PC-3 (cell line): ENCODE measurements at places on chromosomes 2 and 18.

- H3K4me1 ChIP-seq: peaks cover 16% of the 10 kb centered on the region; the same call in 1 of the 2 replicates
- no peak overlapping the region for H3K4me3 ChIP-seq
- no peak for DNase-seq
Observed at GRCh38 chr2:236565879-236566402, 3.7 kb upstream of the ACKR3 start.

GRCh38 chr18:47118981-47119380 is 31.3 kb downstream of the HDHD2 start:
- H3K36me3 ChIP-seq: no peaks in the 10 kb centered on the region
- H3K27ac ChIP-seq: no peak overlapping the region
- H3K4me1 ChIP-seq: no peaks in the 10 kb centered on the region
- H3K27me3 ChIP-seq: no peaks in the 10 kb centered on the region
- no peak for DNase-seq
- no peak overlapping the region for H3K4me3 ChIP-seq

- no peaks in the 10 kb centered on the region for H3K36me3 ChIP-seq
- H3K27ac ChIP-seq: no peak overlapping the region
- H3K27me3 ChIP-seq: no peaks in the 10 kb centered on the region
- H3K4me1 ChIP-seq: peaks cover 22% of the 10 kb centered on the region
- H3K4me3 ChIP-seq: no peak overlapping the region
Observed at GRCh38 chr2:205678541-205679142, 3.7 kb upstream of the NRP2 start.

DNA sequence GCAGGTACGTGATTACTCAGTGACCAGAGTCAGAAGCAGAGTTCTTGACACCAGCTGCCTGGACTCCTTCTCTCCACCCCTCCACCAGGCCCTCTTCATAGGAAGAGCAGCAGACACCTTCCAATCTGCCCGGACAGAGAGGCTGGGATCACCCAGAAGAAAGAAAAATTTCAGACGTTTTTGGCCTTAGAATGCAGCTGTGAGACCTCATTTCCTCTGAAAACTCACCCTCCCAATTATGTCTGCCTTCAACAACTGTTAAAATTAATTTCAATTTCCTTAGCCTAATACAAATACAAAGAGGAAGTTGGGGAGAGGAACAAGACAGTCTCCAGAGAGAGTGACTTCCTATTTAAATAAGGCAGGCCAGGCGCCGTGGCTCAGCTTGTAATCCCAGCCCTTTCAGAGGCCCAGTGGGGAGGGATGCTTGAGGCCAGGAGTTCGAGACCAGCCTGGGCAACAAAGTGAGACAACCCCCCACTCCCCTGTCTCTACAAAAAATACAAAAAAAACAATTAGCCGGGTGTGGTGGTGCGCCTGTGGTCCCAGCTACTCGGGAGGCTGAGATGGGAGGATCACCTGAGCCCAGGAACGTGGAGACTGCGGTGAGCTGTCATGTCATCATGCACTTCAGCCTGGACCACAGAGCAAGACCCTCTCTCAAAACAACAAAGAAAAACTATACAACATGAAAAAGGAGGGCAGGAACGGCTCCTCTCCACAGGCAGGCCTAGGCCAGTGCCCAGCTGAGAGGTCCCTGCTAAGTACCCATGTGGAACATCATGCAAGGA is 1.6 kb downstream of the SLC66A2 start:
- no peak for DNase-seq
- H3K4me3 ChIP-seq: peak overlapping the region; percentile 91
- H3K36me3 ChIP-seq: peaks cover 5% of the 10 kb centered on the region; the same call in 1 of the 2 replicates
- no peaks in the 10 kb centered on the region for H3K27me3 ChIP-seq
- peaks cover 14% of the 10 kb centered on the region for H3K4me1 ChIP-seq
- H3K27ac ChIP-seq: no peak overlapping the region

- no peak for DNase-seq
- H3K27me3 ChIP-seq: no peaks in the 10 kb centered on the region
- H3K27ac ChIP-seq: no peak overlapping the region
Observed at GRCh38 chr2:232376260-232376659, 2.3 kb upstream of the ALPP start.

DNA sequence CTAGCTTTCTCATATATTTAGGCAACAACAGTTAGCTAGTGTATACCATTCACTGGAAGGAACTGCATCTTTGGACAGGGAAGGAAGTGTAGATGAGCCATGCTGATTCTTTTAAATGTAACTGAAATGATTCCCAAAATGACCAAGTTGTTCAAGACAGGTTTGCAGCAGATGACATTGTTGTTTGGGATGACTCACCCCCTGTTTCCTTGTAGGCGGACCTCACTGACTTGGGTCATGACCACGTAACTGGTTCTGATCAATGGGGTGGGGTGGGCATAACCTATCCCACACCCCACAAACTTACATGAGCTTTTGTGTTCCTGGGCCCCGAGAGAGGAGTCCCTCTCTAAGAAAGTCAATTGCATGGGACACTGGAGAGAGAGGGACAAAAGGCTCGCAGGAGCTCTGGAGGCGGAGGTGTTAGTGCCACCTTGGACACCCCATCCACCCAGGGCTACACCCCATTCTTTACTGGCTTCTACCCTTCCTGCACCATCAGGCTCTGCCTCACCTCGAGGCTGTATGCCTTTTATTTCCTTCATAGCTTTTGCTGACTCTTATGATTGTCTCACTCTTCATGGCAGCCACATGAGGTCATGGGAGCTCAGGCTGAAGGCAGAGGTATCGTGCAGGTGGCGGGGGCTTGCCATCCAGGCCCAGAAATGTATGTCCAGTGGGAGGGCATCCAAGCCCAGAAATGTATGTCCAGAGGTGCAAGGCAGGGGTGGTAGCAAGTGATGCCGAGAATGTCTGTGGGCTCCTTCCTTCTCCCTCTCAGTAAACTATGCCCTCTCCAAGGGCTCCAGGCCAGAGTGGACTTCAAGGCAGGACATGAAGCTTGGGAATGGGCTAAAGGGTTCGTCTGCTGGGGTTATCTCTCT is 108.0 kb downstream of the TWIST2 start:
- H3K27ac ChIP-seq: 0 out of 2 replicates have a peak overlapping the region, but pooled peaks have one; percentile 16
- H3K27me3 ChIP-seq: no peaks in the 10 kb centered on the region
- H3K36me3 ChIP-seq: no peaks in the 10 kb centered on the region
- DNase-seq: peak; percentile 40

DNA sequence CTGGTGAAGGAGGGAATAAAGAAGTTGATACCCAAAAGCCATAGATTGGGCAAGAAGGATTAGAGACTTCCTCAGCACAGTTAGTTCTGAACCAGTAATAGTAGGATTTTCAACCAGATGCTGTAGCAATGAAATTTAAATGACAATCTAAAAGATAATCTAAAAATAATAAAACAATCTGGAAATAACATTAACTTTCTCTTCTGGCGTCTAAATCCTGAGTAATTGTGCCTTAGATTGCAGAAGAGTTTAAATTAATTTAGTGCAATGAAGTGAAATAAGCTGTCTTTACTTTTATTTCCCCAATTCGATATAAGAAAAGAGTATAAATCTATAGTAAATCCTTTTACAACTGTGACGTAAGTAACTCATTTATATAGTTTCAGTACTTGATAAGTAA is 186.8 kb upstream of the DOK6 start:
- no peaks in the 10 kb centered on the region for H3K4me1 ChIP-seq
- H3K27ac ChIP-seq: no peak overlapping the region
- no peak overlapping the region for H3K4me3 ChIP-seq
- H3K36me3 ChIP-seq: no peaks in the 10 kb centered on the region
- no peaks in the 10 kb centered on the region for H3K27me3 ChIP-seq

GRCh38 chr2:224366267-224366844 is 35.6 kb downstream of the FAM124B start:
- DNase-seq: peak; percentile 52
- no peaks in the 10 kb centered on the region for H3K36me3 ChIP-seq
- no peak overlapping the region for H3K27ac ChIP-seq
- H3K27me3 ChIP-seq: no peaks in the 10 kb centered on the region
- H3K4me3 ChIP-seq: no peak overlapping the region

- H3K27ac ChIP-seq: peak overlapping the region; percentile 20; the same call in 1 of the 2 replicates
- DNase-seq: no peak
- H3K36me3 ChIP-seq: no peaks in the 10 kb centered on the region
- H3K4me3 ChIP-seq: no peak overlapping the region
- H3K4me1 ChIP-seq: peaks cover 26% of the 10 kb centered on the region
- H3K27me3 ChIP-seq: no peaks in the 10 kb centered on the region
Observed at GRCh38 chr2:134738141-134738870, 19.5 kb upstream of the TMEM163 start.

DNA sequence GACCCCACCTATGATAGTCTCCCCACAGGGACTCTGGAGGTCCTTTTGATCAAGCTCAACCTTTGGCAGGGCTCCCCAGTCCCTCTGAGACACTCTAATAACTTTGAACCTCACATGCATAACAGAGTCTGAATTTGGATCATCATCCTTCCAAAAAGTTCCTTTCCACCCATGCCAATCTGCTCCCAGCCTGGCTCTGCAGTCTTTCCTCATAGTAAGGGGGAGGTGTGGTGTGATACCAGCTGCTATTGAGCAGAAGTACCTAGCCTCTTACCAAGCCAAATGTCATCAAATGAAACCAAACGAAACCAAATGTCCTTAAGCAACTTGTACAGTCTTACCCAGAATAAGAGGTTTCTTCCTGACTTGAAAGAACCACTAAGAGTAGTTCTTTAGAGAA is 36.5 kb downstream of the DTNA start:
- no peaks in the 10 kb centered on the region for H3K4me1 ChIP-seq
- no peaks in the 10 kb centered on the region for H3K36me3 ChIP-seq
- H3K27ac ChIP-seq: no peak overlapping the region
- H3K4me3 ChIP-seq: no peak overlapping the region

DNA sequence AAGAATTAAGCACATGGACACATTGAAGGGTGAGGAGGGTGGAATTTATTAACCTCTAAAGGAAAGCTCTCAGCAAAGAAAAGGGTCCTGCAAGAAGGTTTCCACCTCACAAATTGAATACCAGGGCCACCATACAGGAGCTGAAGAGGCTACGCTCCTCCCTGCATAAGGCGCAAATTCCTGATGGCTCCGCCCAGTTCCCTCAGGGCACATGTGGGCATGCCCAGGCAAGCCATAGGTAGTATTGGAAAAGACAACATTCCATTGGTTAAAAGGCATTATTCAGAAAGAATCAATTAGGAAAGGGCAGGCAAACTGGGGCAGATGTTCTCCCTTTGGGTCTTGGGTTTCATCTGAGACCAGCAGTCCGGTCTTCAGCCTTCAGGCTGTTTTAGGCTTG is 161.2 kb downstream of the PTPRM start:
- no peaks in the 10 kb centered on the region for H3K27me3 ChIP-seq
- H3K4me3 ChIP-seq: no peak overlapping the region
- no peaks in the 10 kb centered on the region for H3K4me1 ChIP-seq
- H3K36me3 ChIP-seq: no peaks in the 10 kb centered on the region
- H3K27ac ChIP-seq: no peak overlapping the region

DNA sequence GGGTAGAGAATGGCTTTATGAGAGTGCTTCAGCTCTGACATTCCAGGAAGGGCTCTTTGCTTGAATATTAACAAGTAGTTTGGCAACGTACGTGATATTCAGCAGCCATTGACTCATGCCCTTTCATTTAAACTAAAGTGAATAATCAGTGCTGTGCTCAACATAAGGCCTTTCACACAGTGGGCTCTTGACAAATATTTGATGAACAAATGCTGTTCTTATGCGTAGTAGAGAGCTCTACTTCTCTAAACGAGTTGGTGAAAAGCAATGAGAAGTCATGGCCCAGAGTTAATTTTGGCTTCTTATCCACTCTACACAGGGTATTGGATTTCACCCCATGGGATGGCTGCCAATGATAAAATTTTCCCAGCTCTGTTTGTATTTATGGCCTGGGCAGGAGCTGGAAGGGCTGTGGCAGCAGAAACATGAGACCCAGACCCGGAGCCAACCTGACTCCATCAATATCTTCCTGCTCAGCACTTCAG is 338.9 kb downstream of the CCDC85A start:
- no peaks in the 10 kb centered on the region for H3K27me3 ChIP-seq
- peaks cover 31% of the 10 kb centered on the region for H3K4me1 ChIP-seq
- H3K36me3 ChIP-seq: no peaks in the 10 kb centered on the region
- 0 out of 2 replicates have a peak overlapping the region, but pooled peaks have one; percentile 2 for H3K4me3 ChIP-seq
- H3K27ac ChIP-seq: peak overlapping the region; percentile 86

DNA sequence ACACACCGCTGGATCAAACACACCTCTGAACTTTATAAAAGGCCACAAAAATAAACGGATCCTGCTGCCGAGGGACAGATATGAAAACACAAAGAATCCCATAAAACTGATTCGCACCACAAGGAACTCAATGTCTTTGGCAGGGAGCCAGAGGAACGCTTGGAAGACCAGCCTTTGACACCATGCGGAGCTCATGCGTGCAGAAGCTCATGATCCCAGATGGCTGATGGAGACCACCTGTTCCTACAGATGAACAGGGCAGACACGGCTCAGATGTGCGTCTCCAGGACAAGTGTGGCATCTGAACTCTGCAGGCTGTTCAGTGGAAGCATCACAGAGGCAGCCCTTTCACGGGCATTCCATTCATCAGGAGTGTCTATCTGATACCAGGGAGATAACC is 24.9 kb downstream of the COPS9 start:
- H3K4me1 ChIP-seq: no peaks in the 10 kb centered on the region
- DNase-seq: no peak
- H3K36me3 ChIP-seq: no peaks in the 10 kb centered on the region
- no peak overlapping the region for H3K4me3 ChIP-seq
- H3K27ac ChIP-seq: no peak overlapping the region

- peaks cover 2% of the 10 kb centered on the region; the same call in 1 of the 2 replicates for H3K36me3 ChIP-seq
- H3K27ac ChIP-seq: peak overlapping the region; percentile 99
- no peak overlapping the region for H3K4me3 ChIP-seq
- H3K27me3 ChIP-seq: no peaks in the 10 kb centered on the region
- peaks cover 31% of the 10 kb centered on the region for H3K4me1 ChIP-seq
- no peak for DNase-seq
Observed at GRCh38 chr2:33277002-33277426, 199.4 kb upstream of the RASGRP3 start.

- H3K4me3 ChIP-seq: no peak overlapping the region
- H3K36me3 ChIP-seq: no peaks in the 10 kb centered on the region
- no peak overlapping the region for H3K27ac ChIP-seq
- H3K4me1 ChIP-seq: peaks cover 18% of the 10 kb centered on the region; the same call in 1 of the 2 replicates
Observed at GRCh38 chr2:118061135-118061955, 26.9 kb upstream of the INSIG2 start.

GRCh38 chr2:191150600-191151330 is at the start of gene STAT4:
STAT4 (minus strand) TSS chr2:191150994; CDS start chr2:191148203, 2,791 bp downstream.
- peak within 1 kb of the TSS; percentile 71 for H3K4me3 ChIP-seq
- DNase-seq: peak; percentile 57
- peaks cover 5% of the 10 kb centered on the region; the same call in 1 of the 2 replicates for H3K4me1 ChIP-seq
- H3K27me3 ChIP-seq: no peaks in the 10 kb centered on the region
- no peaks in the 10 kb centered on the region for H3K36me3 ChIP-seq
- no peak within 1 kb of the TSS for H3K27ac ChIP-seq

DNA sequence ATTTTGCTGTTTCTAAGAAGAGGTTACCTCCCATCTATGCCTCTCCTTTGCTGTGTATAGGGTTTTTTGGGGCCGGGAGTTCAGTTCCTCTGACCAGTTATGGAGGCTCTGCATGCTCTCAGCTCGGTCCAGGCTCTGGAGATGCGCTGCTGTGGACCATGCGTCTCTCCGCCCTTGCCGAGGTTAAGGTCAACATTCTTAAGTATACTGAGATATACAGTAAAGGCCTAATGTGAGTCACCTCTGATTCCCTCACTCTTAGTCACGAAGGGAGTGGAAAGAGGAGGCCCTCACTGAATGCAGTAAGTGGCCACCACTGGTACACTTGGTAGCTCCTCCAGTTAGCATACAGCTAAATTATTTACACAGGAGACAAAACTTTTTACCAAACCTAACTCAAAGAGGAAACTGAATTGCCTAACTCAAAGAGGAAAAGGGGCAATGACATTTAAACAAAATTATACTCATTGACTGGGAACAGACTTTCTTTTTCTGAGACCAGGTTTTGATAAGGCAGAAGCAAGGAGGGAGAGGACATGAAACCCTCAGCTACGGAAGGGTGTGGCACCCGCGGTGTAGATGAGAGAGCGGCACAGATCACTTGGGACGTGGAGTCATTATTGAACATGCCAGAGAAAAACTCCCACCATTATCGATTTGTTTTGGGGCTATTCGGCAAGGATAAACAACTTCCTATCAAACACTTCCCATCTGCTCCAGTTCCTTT is 98.7 kb downstream of the COPS8 start:
- DNase-seq: peak; percentile 90
- H3K36me3 ChIP-seq: no peaks in the 10 kb centered on the region
- H3K27ac ChIP-seq: peak overlapping the region; percentile 51
- no peaks in the 10 kb centered on the region for H3K27me3 ChIP-seq
- H3K4me3 ChIP-seq: no peak overlapping the region
